Stimulated activated naive CD4-positive, alpha-beta T cell treated with Interleukin-2 at 50 U/mL for 16 hours (primary cell): ENCODE measurements at places on chromosomes 1 and 21.

GRCh38 chr1:234091876-234092275 is 187.4 kb downstream of the SLC35F3 start:
- DNase-seq = no peak

- DNase-seq = no peak
Measured at GRCh38 chr1:50193002-50193401, 84.3 kb downstream of the ELAVL4 start.

DNA sequence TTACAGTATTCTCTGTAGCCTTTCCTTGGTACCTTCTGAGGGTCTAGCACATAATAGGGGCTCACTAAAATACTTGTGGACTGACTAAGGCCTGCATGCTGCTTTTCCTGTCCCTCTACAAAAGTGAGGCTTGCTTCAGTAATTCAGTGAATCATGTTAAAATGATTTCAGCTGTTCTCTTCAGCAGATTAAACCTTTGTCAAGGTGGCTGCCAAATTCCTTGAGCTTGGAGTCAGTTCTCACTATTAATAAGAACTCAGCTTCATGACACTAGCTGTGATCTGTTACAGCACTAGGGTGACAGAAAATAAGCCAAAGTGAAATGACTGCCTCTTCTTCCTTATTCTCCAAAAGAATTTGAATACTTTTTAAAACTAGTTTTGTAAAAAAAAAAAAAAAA is 128.8 kb downstream of the KCNN3 start:
- no peak for DNase-seq

DNA sequence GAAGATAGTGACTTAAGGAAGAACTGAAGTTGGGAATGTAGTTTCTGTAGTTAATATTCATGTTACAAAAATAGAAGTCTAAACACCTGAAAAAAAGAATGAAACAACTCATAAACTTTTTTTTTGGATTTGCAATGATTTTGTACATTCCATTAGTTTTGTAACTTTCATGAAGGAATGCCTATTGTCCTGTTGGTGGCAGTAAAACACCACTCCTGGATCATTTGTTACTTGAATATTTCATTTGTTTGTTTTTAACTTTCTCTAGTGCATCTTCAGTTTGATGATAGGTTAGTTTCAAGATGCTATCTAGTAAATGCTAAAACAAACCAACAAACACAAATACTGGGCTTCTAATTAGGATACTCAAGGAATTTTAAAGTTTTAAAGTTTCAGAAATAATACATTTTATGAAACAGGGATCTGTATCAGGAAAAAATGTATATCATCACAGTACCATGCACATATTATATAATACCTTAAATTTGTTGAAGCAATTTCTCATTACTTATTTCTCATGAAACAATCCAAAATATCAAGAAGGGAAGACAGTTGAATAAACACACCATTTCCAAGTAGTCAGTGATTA is 229.7 kb upstream of the CACYBP start:
- DNase-seq = no peak

GRCh38 chr1:194175251-194175650 is 988.8 kb upstream of the B3GALT2 start:
- DNase-seq = no peak

GRCh38 chr1:53341521-53341895 is 13.6 kb upstream of the LRP8 start:
- no peak for DNase-seq

DNA sequence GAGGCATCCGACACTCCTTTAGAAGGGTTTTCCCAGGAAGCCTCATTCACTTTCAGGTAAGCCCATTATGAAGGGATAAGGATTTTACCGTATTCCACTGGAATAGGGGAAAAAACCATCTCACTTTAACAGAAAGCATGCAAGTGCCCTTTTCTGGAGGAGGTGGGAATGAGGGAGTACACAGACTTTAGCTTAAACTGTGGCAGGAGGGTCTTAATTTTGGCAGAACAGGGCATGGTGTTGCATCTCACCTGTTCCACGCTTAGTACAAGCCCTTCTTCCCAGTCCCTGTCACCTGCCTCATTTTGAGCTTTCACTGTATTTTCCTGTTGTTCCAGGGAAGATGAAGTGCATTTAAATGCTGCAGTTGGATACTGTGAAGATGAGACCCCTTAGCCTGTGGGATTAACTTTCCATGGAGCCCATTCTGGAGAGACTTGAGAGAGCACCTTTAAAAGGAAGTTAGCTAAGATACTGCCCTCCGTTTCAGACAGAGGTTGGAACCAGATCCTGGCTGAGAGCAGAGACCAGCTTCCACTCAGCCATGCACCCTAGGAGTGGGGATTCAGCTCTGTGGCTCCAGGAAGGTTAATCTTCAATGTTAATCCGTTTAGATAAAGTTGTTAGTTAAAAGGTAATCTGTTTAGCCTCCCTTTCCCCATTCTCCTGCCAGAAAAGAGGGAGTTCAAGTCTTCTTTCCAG is 42.6 kb downstream of the PBX1 start:
- no peak for DNase-seq

DNA sequence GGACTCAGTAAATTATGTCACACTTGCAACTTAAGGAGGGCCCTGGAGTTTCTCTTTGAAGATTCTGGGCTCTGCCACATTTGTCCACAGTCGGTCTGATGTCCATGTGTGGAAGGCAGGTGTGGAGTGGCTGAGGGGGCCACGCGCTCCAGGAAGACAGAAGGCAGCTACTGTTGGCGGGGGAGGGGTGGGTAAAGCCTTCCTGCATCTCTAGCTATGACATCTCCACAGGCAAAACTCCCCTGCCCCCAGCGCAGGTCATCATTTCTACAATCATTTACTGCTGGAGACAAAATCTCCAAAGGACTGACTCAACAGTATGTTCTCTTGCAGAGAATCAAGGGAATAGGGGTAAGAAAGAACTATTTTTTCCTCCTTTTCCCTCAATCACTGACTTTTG is 11.4 kb upstream of the TSPEAR start:
- no peak for DNase-seq

- no peak for DNase-seq
Measured at GRCh38 chr1:26745191-26745590, 42.6 kb upstream of the PIGV start.

- DNase-seq = no peak
Measured at GRCh38 chr21:25904044-25904695, 169.4 kb downstream of the GABPA start.

- DNase-seq = no peak
Measured at GRCh38 chr21:43815107-43815613, 25.8 kb downstream of the RRP1 start.

GRCh38 chr1:7479571-7479970 is 291.5 kb upstream of the VAMP3 start:
- DNase-seq = no peak

GRCh38 chr1:46221749-46222148 is 18.6 kb downstream of the LURAP1 start:
- no peak for DNase-seq

DNA sequence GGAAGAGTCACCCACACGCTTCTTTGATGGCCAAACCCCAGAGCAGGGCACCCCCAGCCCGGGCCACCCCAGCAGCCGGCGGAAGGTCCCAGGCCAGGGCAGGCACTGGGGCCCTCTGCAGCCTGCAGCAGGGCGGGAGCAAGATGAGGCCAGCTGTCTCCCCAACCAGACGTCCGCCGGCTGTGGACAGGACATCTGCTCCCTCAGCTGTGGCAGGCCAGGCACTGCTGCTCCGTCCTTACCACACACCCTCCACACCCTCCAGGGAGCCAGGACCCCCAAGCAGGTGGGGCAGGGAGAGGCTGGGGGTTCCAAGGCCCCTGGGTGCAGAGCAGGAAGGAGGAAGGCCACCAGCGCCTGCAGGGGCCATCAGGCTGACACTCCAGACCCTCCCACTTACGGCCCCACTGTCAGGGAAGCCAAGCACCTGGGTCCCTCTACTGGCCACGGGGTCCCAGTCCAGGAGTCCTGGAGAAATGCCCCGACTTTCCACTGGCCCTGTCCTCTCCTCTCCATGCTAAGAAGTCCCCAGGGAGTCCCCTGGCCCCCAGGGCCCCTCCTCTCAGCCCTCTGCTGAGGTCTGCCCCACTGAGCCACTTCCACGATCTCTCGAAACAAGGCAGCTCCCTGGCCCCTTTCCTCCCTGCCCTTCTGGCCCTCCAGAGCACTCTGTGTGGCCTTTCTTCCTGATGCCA is 5.6 kb downstream of the WNT9A start:
- DNase-seq = no peak

- DNase-seq = no peak
Measured at GRCh38 chr21:29719521-29719920, 220.3 kb downstream of the GRIK1 start.

- DNase-seq = no peak
Measured at GRCh38 chr1:72568113-72568512, 285.8 kb upstream of the NEGR1 start.

GRCh38 chr1:28199328-28200233 is 23.1 kb upstream of the PTAFR start:
- peak; percentile 55 for DNase-seq

- DNase-seq = no peak
Measured at GRCh38 chr1:247212627-247213617, 41.1 kb upstream of the ZNF124 start.

- no peak for DNase-seq
Measured at GRCh38 chr21:34935452-34935851, 113.7 kb downstream of the RUNX1 start.

GRCh38 chr21:36260030-36260787 is 59.8 kb upstream of the MORC3 start:
- DNase-seq = peak; percentile 13

GRCh38 chr1:11736746-11737639 is 1.1 kb downstream of the AGTRAP start:
- peak; percentile 35 for DNase-seq

- DNase-seq = no peak
Measured at GRCh38 chr1:22241811-22242210, 98.9 kb upstream of the WNT4 start.

GRCh38 chr1:67682659-67683197 is 2.3 kb upstream of the GADD45A start:
- no peak for DNase-seq

DNA sequence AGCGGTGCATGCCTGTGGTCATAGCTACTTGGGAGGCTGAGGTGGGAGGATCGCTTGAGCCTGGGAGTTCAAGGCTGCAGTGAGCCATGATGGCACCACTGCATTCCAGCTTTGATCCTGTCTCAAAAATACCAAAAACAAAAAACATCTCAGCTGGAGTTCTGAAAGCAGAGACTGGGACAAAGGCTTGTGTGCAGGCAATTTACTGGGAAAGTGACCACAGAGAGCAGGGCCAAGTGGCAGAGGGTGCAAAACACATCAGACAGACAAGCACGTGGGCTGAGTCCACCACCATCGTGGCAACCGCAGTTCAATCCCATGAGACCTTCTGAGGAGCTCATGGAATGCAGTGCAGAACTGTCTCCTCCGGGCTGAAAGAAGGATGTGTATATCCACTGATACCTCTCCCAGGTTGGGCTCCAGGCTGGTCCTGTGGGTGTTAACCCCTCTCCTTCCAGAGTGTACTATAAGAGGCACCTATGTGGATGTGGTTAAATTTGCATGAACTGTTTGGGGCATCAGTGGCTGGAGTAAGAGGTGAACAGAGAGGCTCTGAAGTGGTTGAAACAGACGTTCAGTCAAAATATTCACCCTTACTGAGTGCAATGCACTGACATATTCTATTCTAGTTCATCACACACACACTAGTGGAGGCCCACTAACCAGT is 10.8 kb downstream of the PIGP start:
- no peak for DNase-seq

GRCh38 chr1:23908453-23909341 is 4.5 kb downstream of the CNR2 start:
- DNase-seq = no peak

- DNase-seq = no peak
Measured at GRCh38 chr1:96361271-96361856, 360.2 kb upstream of the PTBP2 start.

- DNase-seq = no peak
Measured at GRCh38 chr1:172473302-172473701, 29.4 kb upstream of the PIGC start.

DNA sequence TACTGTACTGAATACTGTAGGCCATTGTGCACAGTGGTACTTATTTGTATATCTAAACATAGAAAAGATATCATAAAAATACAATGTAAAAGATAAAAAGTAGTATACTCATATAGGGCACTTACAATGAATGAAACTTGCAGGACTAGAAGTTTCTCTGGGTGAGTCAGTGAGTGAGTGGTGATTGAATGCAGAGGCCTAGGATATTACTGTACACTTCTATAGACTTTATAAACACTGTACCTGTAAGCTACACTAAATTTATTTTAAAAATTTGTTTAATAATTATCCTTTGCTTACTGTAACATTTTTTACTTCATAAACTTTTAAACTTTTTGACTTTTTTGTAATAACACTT is 82.5 kb downstream of the FGGY start:
- DNase-seq = no peak

- no peak for DNase-seq
Measured at GRCh38 chr1:59057211-59057694, 239.6 kb upstream of the FGGY start.

DNA sequence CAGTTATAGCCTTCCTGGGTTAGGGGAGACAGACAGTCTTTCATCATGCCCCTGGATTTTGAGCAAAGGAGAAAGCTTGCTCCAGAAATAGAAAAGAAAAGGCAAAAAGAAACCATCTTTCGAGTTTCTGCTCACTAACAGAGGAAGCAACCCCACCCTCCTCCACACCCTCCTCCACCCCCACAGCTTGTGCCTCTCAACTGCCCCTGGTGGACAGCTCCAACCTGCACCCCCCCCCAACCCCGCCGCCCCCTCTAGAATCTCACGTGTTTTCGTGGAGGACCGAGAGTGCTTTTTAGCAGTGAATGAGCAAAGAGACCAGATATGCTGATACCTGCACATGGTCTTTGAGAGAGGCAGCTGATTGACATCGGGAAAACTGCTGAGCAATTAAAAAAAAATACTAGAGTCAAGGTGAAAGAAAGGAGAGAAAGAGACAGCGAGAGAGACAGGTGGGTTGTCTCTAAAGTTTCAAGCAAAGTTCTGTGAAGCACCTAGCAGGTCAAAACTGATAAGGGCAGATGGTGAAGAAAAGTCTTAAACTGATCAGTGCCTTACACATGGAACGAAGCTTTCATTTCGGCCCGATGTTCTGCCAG is 358.3 kb downstream of the KIF26B start:
- no peak for DNase-seq

DNA sequence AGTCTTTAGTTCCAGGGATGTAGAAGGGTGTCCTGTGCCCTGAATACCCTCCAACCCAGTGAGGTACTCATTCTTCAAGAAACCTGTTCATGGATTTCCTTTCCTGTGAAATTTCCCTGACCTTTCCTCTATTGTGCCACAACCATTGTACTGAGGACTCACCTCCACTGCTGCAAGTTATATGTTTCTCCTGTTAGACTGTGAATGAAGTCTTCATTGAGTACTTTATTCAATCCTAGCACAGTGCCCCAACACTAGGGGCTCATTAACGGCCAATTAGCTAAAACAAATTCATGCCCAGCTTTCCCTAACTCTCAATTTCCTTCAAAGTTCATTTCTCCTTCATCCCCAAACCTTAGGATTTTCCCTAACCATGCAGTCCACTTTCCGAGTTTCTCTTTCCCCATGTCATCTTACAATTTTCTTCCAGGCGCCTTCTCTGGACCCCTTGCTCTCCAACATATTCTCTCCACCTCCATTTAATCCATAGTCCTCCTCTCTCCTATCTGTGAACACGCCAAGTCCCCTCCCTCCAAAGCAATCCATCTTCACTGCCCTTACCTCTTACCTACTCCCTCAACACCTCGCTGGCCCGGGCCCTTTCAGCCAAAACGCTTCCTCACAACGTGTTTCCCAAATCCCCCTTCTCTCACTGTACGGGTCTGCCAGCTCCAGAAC is 1.3 kb downstream of the TRIM33 start:
- DNase-seq = no peak

GRCh38 chr1:51442198-51442597 is 76.9 kb downstream of the EPS15 start:
- DNase-seq = no peak

- DNase-seq = no peak
Measured at GRCh38 chr21:37987668-37988067, 71.4 kb upstream of the KCNJ6 start.
